ENCODE measurements at places on chromosomes 3 and 15. TPM values are rescaled to one million over a fixed set of nuclear protein-coding genes. Genes with fewer than 3 reads are reported as not detected.

Gene IRAK2
- 0.29 TPM for total RNA-seq

- no peak overlapping the region for H3K4me3 ChIP-seq
- H3K27ac ChIP-seq = no peak overlapping the region
- no peaks in the 10 kb centered on the region for H3K27me3 ChIP-seq
- H3K36me3 ChIP-seq = no peaks in the 10 kb centered on the region
- H3K4me1 ChIP-seq = no peaks in the 10 kb centered on the region
Observed at GRCh38 chr3:36695769-36696137, 68.6 kb downstream of the DCLK3 start.

GRCh38 chr3:17320266-17320665 is 422.2 kb downstream of the TBC1D5 start:
- no peaks in the 10 kb centered on the region for H3K27me3 ChIP-seq
- H3K27ac ChIP-seq = no peak overlapping the region
- H3K4me1 ChIP-seq = no peaks in the 10 kb centered on the region

DNA sequence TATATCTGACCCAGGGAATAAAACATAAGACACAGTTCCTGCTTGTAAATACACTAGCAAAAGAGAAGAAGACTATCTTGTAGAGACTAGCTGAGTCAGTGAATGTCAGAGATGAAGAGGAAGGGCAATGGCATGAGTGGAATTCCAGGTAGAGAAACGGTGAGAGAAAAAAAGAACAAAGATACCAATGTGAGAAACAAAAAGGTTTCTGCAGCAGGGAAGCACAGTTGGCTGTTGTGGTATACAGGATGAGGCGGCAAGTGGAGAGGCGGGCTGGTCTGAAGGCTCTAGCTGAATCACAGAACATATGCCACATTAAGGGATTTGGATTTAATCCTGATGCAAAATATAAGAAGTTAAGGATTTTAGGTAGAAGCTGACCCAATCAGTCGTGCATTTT is 17.1 kb upstream of the TASOR start:
- no peaks in the 10 kb centered on the region for H3K4me1 ChIP-seq
- no peak for DNase-seq
- no peaks in the 10 kb centered on the region for H3K27me3 ChIP-seq
- H3K36me3 ChIP-seq = no peaks in the 10 kb centered on the region
- no peak overlapping the region for H3K4me3 ChIP-seq

DNA sequence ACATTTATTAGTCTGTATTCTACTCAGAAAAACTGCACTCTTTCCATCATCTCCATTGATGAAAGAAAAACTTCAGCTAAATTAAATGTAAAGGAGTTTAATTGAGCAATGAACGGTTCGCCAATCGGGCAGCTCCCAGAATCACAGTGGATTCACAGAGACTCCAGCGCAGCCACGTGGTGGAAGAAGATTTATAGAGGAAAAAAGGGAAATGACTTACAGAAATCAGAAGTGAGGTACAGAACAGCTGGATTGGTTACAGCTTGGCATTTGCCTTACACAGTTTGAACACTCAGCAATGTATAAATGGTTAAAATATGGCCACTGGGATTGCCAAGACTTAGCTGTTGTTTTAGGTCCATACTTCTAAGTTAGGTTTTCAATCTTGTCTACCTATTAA is 2.8 kb upstream of the SUCLG2 start:
- DNase-seq = no peak
- H3K4me3 ChIP-seq = no peak overlapping the region
- H3K36me3 ChIP-seq = no peaks in the 10 kb centered on the region

Gene ROPN1B
- not detected for total RNA-seq
